Fibroblast of gingiva (primary cell): ENCODE measurements at places on chromosomes 5 and 9.

DNA sequence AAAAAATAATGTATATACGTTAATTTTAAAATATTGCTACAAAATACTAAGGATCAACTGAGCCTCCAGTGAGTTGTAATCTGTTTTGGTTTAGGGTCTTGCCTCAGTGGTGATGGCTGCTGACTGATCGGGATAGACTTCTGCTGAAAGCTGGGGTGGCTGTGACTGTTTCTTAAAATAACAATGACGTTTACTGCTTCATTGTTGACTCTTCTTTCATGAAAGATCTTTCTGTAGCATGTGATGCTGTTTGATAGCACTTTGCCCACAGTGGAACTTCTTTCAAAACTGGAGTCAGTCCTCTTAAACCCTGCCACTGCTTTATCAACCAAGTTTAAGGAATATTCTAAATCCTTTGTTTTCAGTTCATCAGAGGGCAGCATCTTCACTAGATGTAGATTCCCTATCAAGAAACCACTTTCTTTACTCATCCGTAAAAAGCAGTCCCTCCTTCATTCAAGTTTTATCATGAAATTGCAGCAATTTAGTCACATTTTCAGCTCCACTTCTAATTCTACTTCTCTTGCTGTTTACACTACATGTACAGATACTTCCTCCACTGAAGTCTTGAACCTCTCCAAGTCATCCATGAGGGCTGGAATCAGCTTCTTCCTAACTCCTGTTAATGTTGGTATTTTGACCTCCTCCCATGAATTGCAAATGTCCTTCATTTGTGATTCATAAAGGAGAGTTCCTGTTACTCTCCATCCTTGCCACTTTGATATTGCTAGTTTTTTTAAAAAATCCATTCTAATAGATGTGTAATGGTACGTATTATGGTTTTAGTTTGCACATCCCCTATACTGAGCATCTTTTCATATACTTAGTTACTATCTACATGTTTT, 41.5 kb upstream of the PTPDC1 start:
- DNase-seq: no peak

DNA sequence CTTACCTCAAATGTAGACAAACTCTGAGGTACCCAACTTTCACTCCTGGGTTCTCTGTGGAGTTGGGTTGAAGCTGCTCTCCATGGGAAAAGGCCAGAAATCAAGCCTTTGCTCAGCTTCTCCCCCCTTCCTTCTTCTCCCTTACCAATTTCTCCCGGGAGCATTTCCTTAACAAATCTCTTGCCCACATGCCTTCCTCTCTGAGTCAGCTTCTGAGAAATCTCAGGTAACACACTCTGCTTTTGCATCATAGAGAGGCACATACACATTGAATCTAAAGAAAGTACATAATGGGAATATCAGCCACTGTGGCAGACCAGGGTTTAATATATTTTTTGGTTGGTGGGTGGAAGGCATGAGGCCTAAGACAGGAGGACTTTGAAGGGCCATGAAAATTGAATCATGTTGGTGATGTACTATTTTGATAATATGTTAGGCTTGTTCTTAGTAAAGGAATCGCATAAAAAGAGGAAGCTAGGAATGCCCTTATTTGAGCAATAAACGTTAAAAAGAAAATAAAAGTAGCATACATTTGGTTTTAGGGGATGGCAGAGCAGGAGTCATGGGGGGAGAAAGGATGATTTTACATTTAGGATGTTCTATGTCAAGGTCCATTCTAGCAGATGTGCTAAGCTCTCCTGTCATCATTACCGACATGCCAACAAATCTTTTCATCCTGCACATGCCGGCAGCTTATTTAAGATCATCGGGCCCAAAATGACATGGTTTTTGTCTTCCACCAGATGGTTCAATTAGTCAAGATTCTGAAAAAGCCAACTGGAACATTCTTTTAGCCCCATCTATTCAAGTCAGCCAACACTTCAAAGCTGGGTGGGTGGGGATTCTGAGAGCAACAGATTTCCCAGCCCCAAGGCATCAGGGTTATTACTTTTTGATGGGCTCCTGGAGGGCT, 199.5 kb upstream of the CLINT1 start:
- no peak for DNase-seq

DNA sequence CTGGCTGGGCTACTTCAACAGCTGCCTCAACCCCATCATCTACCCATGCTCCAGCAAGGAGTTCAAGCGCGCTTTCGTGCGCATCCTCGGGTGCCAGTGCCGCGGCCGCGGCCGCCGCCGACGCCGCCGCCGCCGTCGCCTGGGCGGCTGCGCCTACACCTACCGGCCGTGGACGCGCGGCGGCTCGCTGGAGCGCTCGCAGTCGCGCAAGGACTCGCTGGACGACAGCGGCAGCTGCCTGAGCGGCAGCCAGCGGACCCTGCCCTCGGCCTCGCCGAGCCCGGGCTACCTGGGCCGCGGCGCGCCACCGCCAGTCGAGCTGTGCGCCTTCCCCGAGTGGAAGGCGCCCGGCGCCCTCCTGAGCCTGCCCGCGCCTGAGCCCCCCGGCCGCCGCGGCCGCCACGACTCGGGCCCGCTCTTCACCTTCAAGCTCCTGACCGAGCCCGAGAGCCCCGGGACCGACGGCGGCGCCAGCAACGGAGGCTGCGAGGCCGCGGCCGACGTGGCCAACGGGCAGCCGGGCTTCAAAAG, 36.9 kb upstream of the TTC1 start:
- no peak for DNase-seq

DNA sequence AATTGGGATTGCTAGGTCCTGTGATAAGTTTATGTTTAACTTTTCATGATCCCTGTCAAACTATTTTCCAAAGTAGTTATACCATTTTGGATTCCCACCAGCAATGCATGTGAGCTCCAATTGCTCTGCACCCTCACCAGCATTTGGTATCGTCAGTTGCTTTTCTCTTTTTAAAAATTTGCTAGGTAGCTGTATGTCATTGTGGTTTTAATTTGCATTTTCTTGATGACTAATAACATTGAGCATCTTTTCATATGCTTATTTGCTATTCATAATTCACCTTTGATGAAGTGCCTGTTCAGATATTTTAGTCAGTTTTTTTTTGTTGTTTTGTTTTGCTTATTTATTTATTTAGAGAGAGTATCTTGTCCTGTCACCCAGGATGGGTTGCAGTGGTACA, 12.5 kb downstream of the TAF1L start:
- DNase-seq: no peak

DNA sequence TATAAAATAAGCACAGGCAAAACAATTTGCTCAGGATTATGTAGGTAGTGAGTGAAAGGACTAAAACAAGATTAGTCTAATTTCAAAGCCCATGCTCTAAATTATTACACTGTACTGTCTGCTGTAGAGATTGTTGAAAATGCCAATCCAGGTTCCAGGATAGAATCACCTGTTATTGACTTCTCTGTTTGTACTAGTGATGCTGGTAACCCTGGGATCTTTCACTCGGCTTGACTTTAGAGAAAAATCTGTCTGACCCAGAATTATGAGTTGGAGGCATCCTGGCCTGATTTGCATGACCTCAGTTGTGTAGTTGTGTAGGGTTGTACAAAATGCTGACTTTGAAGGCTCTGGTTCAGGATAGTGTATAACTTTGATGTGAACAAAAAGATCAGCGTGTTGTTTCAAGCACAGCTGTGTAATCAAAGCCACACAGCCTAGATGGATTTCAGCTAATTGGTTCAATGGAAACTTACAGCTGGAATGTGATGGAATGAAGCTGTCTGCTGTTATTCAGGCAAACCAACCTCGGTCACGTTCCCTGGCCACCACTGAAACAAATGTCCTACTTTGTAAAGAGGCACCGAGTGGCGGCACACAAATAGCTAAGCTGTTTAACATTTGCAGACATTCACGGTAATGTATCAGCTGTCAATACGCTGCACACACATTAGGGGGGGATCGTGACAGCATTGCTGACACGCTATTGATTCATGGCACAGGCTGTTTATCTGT, 340.3 kb downstream of the KCTD16 start:
- no peak for DNase-seq

DNA sequence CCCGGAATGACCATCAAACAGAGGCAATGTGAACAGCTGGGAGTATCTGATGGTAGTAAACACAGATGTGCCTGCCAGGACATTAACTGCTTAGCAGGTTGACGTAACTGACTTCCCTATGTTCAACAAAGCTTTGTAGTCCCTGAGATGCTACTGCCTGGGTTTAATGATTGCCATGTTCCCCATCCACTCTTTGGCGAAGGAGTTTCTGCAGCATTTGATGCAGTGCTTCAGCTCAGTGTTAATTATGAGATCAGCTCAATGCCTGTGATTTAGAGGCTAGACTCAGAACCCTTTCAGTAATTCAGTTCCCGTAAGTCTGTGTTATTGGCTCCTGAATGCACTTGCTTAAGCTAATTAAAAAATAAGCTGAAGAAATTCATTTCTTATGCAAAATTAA, 547.3 kb upstream of the ZNF608 start:
- no peak for DNase-seq

- no peak for DNase-seq
These were observed 561.1 kb downstream of the RAB3C start for GRCh38 chr5:59143926-59144333.

DNA sequence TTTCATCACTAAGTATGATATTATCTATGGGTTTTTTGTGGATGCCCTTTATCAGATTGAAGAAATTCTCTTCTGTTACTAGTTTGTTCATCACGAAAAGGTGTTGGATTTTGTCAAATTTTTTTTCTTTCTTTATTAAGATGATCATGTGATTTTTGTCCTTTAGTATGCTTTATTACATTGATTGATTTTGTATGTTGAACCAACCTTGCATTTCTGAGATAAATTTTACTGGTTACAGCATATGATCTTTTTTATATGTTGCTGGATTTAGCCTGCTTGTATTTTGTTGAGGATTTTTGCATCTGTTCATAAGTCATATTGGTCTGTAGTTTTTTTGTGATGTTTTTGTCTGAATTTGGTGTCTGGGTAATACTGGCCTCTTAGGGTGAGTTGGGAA, 42.8 kb downstream of the RAD23B start:
- no peak for DNase-seq

GRCh38 chr5:142863856-142864255, 93.7 kb downstream of the ARHGAP26 start:
- DNase-seq: no peak

DNA sequence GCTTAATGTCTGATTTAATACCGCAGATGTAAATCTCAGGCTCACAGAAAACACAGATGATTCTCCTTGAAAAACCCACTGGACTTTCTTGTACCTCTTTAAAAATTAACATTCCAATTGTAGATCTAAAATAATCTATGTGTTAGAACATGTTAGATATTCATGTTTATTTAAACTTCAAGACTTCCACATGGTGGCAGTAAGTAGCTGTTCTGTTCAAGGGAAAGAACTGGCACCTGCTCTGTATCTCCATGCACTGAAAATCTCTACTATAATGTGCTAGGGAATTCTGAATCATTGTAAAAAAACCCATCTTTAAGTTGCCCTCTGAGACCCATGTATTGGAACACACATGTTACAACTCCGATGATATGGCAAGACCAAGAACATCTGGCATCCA, 366.9 kb downstream of the DMRTA1 start:
- peak; percentile 8 for DNase-seq

DNA sequence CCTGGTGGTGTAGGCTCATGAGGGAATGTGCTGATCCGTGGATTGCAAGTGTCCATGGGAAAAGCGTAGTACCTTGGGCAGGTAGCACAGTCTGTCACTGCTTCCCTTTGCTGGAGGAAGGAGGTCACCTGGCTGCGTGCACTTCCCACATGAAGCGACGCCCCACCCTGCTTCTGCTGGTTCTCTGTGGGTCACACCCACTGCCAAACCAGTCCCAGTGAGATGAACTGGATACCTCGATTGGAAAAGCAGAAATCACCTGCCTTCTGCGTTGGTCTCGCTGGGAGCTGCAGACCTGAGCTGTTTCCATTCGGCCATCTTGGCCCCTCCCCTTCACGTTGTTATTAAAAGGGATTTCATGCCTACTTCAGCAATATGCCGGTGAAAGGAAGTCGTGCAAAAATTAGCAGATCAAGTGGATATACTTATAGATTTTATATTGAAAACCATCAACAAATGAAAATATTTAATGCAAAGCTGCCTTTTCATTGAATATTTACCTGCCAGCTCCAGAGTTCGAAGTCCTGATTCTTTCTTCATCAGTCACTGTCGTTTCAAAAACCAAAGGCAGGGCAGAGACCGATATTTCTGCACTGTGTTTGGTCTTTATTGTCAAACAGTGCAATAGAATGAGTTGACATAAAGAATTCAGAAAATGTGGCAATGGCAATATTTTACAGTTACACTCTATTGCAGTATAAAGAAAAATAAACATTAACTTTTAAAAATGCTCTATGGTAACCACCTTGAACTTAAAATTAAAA, 123.2 kb downstream of the JAKMIP2 start:
- DNase-seq: no peak

- no peak for DNase-seq
These were observed 416.9 kb downstream of the MRPS30 start for GRCh38 chr5:45225571-45226031.

DNA sequence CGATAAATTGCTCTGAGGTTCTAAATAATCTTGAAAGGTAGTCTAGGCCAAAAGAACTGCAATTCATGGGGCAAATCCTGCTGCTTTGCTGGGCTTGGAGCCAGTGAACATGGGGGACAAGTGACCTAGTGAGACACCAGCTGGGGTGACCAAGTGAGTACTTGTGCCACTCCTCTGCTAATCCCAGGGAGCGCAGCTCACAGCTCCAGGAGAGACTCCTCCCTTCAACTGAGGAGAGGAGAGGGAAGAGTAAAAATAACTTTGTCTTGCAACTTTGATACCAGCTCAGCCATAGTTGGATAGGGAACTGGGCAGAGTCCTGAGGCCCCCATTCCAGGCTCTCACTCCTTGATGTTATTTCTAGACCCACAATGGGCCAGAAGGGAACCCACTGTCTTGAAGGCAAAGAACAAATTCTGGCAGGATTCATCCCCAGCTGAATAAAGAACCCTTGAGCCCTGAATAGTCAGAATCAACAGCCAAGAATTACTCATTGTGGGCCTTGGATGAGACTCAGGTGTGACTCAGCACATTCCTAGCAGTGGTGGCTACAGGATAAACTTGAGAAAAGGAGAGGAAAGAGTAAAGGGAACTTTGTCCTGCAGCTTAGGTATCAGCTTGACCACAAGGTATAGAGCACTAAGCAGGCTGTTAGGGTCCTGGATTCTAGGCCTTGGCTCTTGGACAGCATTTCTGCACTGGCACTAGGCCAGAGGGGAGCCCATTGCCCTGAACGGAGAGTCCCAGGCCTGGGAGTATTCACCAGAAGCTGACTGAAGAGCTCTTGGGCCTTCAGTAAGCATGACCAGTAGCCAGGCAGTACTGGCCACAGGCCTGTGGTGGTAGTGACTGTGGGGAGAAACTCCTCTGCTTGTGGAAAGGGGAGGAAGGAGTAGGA, 288.3 kb upstream of the CDH18 start:
- peak; percentile 29 for DNase-seq

DNA sequence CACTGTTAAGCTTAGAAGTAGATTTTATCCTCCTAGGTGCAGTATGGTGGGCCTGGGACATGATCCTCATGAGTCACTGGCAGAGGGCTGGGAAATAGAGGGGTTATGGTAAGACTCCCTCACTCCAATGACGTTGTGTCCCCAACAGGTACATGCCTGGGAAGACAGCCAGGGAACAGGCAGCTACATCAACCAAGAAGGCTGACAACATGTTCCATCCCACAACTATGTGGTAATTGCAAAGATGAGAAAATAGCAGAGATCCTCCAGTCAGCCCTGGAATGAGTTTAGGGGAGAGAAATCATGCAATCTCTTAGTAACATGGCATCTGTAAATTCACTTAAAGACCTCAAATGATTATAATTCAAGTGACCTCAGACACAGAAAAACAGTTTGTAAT, 114.4 kb upstream of the LIFR start:
- DNase-seq: peak; percentile 63

- no peak for DNase-seq
These were observed 73.6 kb downstream of the ADRB2 start for GRCh38 chr5:148899993-148900392.

- DNase-seq: no peak
These were observed 80.6 kb upstream of the SHB start for GRCh38 chr9:38149647-38150046.
